ENCODE measurements at places on chromosomes 7 and 10. TPM values are rescaled to one million over a fixed set of nuclear protein-coding genes. Genes with fewer than 3 reads are reported as not detected.

NEBL gene
- total RNA-seq: 55.3 TPM

CALML5 gene
- not detected for total RNA-seq

HECW1 gene
- 1.4 TPM for total RNA-seq

HTR5A gene
- total RNA-seq: not detected

ZNF33B gene
- 42.6 TPM for total RNA-seq
